ENCODE measurements at places on chromosomes 4 and X. TPM values are rescaled to one million over a fixed set of nuclear protein-coding genes. Genes with fewer than 3 reads are reported as not detected.

TBX22 gene
- not detected for polyA plus RNA-seq

XKRX gene
- not detected for polyA plus RNA-seq

LRAT gene
- polyA plus RNA-seq: 0.19 TPM

P2RY4 gene
- polyA plus RNA-seq: not detected

AKAP14 gene
- not detected for polyA plus RNA-seq

COX7B2 gene
- polyA plus RNA-seq: not detected

FRMD7 gene
- polyA plus RNA-seq: 1.2 TPM

HERC5 gene
- 0.59 TPM for polyA plus RNA-seq

RAB39B gene
- polyA plus RNA-seq: 26.2 TPM

IBSP gene
- not detected for polyA plus RNA-seq

PNCK gene
- polyA plus RNA-seq: 9.5 TPM

TLR3 gene
- not detected for polyA plus RNA-seq

C4orf54 gene
- polyA plus RNA-seq: not detected

S100G gene
- not detected for polyA plus RNA-seq

PAGE2B gene
- not detected for polyA plus RNA-seq

ADGRG4 gene
- not detected for polyA plus RNA-seq

PLS3 gene
- 3.8 TPM for polyA plus RNA-seq

GPM6B gene
- polyA plus RNA-seq: 212 TPM

LNX1 gene
- polyA plus RNA-seq: 3.4 TPM

TMPRSS11E gene
- not detected for polyA plus RNA-seq

CRMP1 gene
- 642 TPM for polyA plus RNA-seq

MAGIX gene
- 12.2 TPM for polyA plus RNA-seq

FGF5 gene
- polyA plus RNA-seq: 0.26 TPM

STAG2 gene
- 26.5 TPM for polyA plus RNA-seq

P2RY8 gene
- polyA plus RNA-seq: not detected

AWAT2 gene
- polyA plus RNA-seq: not detected

TCP11X2 gene
- 0.12 TPM for polyA plus RNA-seq

BST1 gene
- 0.32 TPM for polyA plus RNA-seq
